Thymus (tissue), 14 donors: ENCODE measurements at places on chromosomes 3 and 15. TPM values are rescaled to one million over a fixed set of nuclear protein-coding genes. Genes with fewer than 3 reads are reported as not detected.

GRCh38 chr15:66739287-66739686 is 37.3 kb downstream of the SMAD6 start:
- no peaks in the 10 kb centered on the region for H3K4me1 ChIP-seq
- H3K36me3 ChIP-seq = no peaks in the 10 kb centered on the region
- no peaks in the 10 kb centered on the region for H3K27me3 ChIP-seq
- no peak for DNase-seq
- no peak overlapping the region for H3K4me3 ChIP-seq

GRCh38 chr15:60744826-60745460 is 266.0 kb upstream of the ICE2 start:
- H3K27me3 ChIP-seq = no peaks in the 10 kb centered on the region
- H3K4me3 ChIP-seq = no peak overlapping the region
- H3K4me1 ChIP-seq = no peaks in the 10 kb centered on the region
- no peak for DNase-seq
- H3K36me3 ChIP-seq = no peaks in the 10 kb centered on the region
- no peak overlapping the region for H3K27ac ChIP-seq

- DNase-seq = no peak
- no peak overlapping the region for H3K4me3 ChIP-seq
- H3K4me1 ChIP-seq = peaks cover 37% of the 10 kb centered on the region
- no peaks in the 10 kb centered on the region for H3K36me3 ChIP-seq
These were observed 26.8 kb upstream of the LIMD1 start for GRCh38 chr3:45567730-45568172.

CFAP20DC gene
- polyA plus RNA-seq = 1.0 TPM

DTWD1 gene
- polyA plus RNA-seq = 30.4 TPM

LRRC49 gene
- polyA plus RNA-seq = 5.7 TPM

GOLGA6A gene
- 0.09 TPM for polyA plus RNA-seq

- no peak overlapping the region for H3K27ac ChIP-seq
- H3K36me3 ChIP-seq = no peaks in the 10 kb centered on the region
- H3K4me1 ChIP-seq = no peaks in the 10 kb centered on the region
These were observed 106.3 kb downstream of the PLD1 start for GRCh38 chr3:171704002-171704401.

- H3K27me3 ChIP-seq = peaks cover 57% of the 10 kb centered on the region
- peak; percentile 61 for DNase-seq
- peaks cover 7% of the 10 kb centered on the region for H3K4me1 ChIP-seq
- H3K4me3 ChIP-seq = peak within 1 kb of the TSS; percentile 75
These were observed at the start of gene FSTL1 for GRCh38 chr3:120450600-120451271. FSTL1 (minus strand) TSS chr3:120450992; CDS start chr3:120450746, 246 bp downstream.

KY gene
- polyA plus RNA-seq = 0.14 TPM

DNA sequence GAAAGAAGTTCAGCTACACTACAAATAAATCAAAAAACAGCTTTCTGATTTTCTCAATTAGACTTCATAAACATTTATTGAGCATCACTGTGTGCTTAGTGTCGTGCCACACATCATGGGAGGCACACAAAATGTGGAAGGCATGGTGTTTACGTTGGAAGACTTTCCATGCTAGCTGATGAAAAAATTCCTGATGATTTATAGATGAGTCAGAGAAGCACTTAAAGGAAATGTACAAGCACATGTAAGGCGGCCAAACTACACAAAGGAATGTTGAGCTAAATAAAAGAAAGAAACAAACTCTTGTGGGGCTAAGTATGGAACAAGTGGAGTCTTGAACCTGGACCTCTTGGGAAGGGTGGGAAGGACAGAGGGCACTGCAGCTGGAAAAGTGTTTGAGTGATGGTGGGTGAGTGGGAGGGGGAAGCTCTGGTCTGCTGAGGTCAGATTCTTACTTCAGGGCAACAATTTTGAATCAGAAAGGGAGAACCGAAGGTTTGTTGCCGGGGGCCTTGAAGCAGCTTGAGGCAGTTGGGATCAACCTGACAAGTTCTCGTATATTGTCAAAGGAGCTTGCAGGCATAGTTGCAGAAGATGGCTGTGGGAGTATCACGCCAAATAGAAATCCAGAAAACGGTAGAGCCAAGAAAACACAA is 66.9 kb downstream of the FOXB1 start:
- H3K27ac ChIP-seq = no peak overlapping the region
- no peaks in the 10 kb centered on the region for H3K4me1 ChIP-seq
- DNase-seq = no peak
- no peak overlapping the region for H3K4me3 ChIP-seq

- no peaks in the 10 kb centered on the region for H3K36me3 ChIP-seq
- H3K4me3 ChIP-seq = no peak overlapping the region
- H3K27ac ChIP-seq = no peak overlapping the region
- no peak for DNase-seq
- no peaks in the 10 kb centered on the region for H3K27me3 ChIP-seq
These were observed 29.3 kb upstream of the MEF2A start for GRCh38 chr15:99536422-99537040.

DLL4 gene
- 5.9 TPM for polyA plus RNA-seq

CHRM5 gene
- polyA plus RNA-seq = 0.16 TPM

- no peak overlapping the region for H3K4me3 ChIP-seq
- DNase-seq = no peak
- no peaks in the 10 kb centered on the region for H3K36me3 ChIP-seq
- H3K27me3 ChIP-seq = no peaks in the 10 kb centered on the region
- no peaks in the 10 kb centered on the region for H3K4me1 ChIP-seq
These were observed 237.2 kb downstream of the MBNL1 start for GRCh38 chr3:152505926-152506325.

SPRED1 gene
- 5.3 TPM for polyA plus RNA-seq

GRCh38 chr3:5972586-5972985 is 785.1 kb downstream of the EDEM1 start:
- H3K27ac ChIP-seq = no peak overlapping the region
- no peaks in the 10 kb centered on the region for H3K27me3 ChIP-seq
- no peaks in the 10 kb centered on the region for H3K4me1 ChIP-seq
- H3K4me3 ChIP-seq = no peak overlapping the region

MYLK gene
- polyA plus RNA-seq = 11.5 TPM

DNA sequence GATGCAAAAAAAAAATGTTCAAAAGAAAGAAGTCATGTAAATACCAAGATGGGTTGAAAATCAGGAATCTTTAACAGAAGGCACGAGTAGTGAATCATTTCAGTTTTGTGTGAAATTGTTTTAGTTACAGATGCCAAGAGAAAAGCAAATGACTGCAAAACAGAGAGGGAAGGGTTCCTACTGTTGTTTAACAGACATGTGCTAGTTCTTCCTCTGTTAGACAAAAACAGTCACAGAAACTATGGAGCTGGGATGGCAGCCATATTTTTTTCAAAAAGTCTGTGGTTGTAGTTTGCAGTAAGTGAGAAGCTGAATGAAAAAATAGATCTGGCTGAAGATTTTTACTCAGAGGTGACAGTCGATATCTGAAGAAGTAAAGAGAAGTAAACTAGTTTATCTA is 511.9 kb downstream of the ZIC1 start:
- no peak overlapping the region for H3K27ac ChIP-seq
- H3K4me1 ChIP-seq = no peaks in the 10 kb centered on the region
- no peak overlapping the region for H3K4me3 ChIP-seq
- no peaks in the 10 kb centered on the region for H3K27me3 ChIP-seq
- no peaks in the 10 kb centered on the region for H3K36me3 ChIP-seq

GRCh38 chr3:108524537-108524936 is 14.1 kb upstream of the MYH15 start:
- H3K27ac ChIP-seq = no peak overlapping the region
- no peaks in the 10 kb centered on the region for H3K36me3 ChIP-seq
- no peaks in the 10 kb centered on the region for H3K4me1 ChIP-seq
- no peaks in the 10 kb centered on the region for H3K27me3 ChIP-seq

- no peak overlapping the region for H3K4me3 ChIP-seq
- no peaks in the 10 kb centered on the region for H3K27me3 ChIP-seq
- DNase-seq = peak; percentile 22
- H3K36me3 ChIP-seq = no peaks in the 10 kb centered on the region
- H3K4me1 ChIP-seq = no peaks in the 10 kb centered on the region
These were observed 311.4 kb downstream of the TBC1D5 start for GRCh38 chr3:17431004-17431403.

- peaks cover 4% of the 10 kb centered on the region for H3K4me1 ChIP-seq
- H3K36me3 ChIP-seq = no peaks in the 10 kb centered on the region
- no peak overlapping the region for H3K27ac ChIP-seq
- H3K27me3 ChIP-seq = no peaks in the 10 kb centered on the region
These were observed 49.7 kb upstream of the USP3 start for GRCh38 chr15:63454503-63455211.

DNA sequence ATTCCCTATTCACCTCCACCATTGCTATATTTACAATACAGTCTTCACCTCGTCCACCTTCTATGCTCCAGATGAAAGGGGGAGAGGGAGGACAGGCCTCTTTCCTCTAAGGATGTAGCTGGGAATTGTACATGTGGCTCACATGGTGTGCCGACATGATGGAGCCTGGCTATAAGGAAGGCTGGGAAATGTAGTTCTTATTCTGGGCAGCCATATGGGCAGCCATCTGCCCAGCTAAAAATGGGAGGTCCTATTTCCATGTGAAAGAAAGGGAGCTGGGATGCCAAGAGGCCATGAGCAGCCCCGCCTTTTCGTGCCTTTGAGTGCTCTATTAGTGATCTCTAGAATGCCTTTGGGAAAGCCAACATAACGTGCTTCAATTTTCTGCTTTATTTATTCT is 27.1 kb upstream of the MGLL start:
- H3K27ac ChIP-seq = no peak overlapping the region
- H3K36me3 ChIP-seq = no peaks in the 10 kb centered on the region
- H3K27me3 ChIP-seq = no peaks in the 10 kb centered on the region
- DNase-seq = no peak
- no peak overlapping the region for H3K4me3 ChIP-seq
- H3K4me1 ChIP-seq = no peaks in the 10 kb centered on the region

GRCh38 chr3:67415511-67415910 is 238.9 kb downstream of the SUCLG2 start:
- H3K36me3 ChIP-seq = no peaks in the 10 kb centered on the region
- H3K4me3 ChIP-seq = no peak overlapping the region
- DNase-seq = no peak
- H3K4me1 ChIP-seq = no peaks in the 10 kb centered on the region
- no peaks in the 10 kb centered on the region for H3K27me3 ChIP-seq

- no peaks in the 10 kb centered on the region for H3K36me3 ChIP-seq
- DNase-seq = no peak
- no peaks in the 10 kb centered on the region for H3K27me3 ChIP-seq
- H3K4me1 ChIP-seq = no peaks in the 10 kb centered on the region
These were observed 25.1 kb downstream of the SNX33 start for GRCh38 chr15:75672646-75673425.

GRCh38 chr3:45187694-45188141 is 38.4 kb downstream of the TMEM158 start:
- H3K4me3 ChIP-seq = no peak overlapping the region
- no peaks in the 10 kb centered on the region for H3K36me3 ChIP-seq
- no peak overlapping the region for H3K27ac ChIP-seq
- no peaks in the 10 kb centered on the region for H3K4me1 ChIP-seq

DNA sequence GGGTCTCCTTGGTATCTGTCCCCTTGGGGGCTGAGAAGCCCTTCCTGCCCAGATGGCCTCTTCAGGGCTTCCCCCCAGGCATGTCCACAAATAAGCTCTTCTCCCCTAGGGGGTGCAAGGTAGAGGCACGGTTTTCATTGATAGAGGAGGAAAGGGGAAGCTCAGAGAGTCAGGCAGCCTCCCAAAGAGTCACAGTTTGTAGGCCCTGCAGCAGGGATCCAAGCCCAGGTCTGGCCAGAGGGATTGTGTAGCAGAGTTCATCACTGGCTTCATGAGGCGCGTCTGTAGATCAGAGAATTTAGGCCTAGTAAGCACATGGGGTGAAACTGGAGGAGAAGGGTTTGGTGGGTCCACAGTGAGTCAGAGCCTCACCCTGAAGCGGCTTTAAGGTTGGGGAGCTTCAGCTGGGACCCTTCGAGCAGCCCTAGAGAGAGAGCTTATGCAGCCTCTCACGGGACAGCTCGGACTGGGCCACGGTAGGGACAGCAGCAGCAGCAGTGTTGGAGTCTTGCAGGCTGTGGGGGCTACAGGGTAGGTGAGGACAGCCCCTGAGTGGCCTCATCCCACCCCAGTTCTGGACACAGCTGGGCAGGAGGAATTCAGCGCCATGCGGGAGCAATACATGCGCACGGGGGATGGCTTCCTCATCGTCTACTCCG is 37.5 kb upstream of the ESYT3 start:
- H3K27me3 ChIP-seq = no peaks in the 10 kb centered on the region
- no peak overlapping the region for H3K27ac ChIP-seq
- no peak for DNase-seq
- H3K4me3 ChIP-seq = no peak overlapping the region

PLA2G4D gene
- polyA plus RNA-seq = 2.7 TPM

- DNase-seq = no peak
- peaks cover 37% of the 10 kb centered on the region for H3K4me1 ChIP-seq
- no peak overlapping the region for H3K27ac ChIP-seq
- H3K36me3 ChIP-seq = no peaks in the 10 kb centered on the region
- no peak overlapping the region for H3K4me3 ChIP-seq
- H3K27me3 ChIP-seq = peaks cover 46% of the 10 kb centered on the region
These were observed 3.0 kb upstream of the RPP25 start for GRCh38 chr15:74959586-74959939.

DNA sequence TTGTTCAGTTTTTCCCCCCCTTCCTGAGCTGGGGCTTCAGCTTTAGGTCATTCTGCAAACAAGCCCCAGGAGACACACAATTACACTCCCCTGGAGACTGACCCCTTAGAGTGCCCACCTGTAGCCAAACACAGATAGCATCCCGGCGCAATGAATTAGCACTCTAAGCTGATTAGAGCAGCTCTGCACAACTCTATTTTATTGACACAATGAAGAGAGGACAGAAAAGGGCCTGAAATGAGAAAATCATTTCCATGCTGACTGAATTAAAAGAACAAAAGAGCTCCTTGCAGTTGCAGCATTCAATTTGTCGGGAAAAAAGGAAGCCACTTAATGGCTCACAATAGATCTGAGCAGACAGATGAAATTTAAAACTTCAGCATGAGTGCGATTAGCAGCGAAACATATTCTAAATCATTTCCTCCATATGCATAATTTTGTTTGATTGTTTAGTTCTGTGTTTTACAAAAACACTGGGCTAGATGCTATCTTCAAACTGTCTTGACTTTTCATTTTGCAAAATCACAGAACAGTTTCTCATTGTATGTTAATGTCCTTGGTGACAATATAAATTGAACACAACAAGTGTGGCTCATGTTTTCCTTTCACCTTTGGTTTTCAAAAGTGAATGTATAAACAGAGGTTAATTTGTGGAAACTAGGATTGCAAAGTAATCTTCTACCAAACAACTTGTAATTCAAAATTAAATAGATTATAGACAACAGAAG is 308.6 kb downstream of the MECOM start:
- H3K27ac ChIP-seq = no peak overlapping the region
- H3K27me3 ChIP-seq = peaks cover 6% of the 10 kb centered on the region
- H3K4me1 ChIP-seq = no peaks in the 10 kb centered on the region
- no peak overlapping the region for H3K4me3 ChIP-seq
- H3K36me3 ChIP-seq = no peaks in the 10 kb centered on the region
- no peak for DNase-seq

- peak; percentile 63 for DNase-seq
- H3K36me3 ChIP-seq = no peaks in the 10 kb centered on the region
- H3K4me3 ChIP-seq = no peak overlapping the region
These were observed 386.3 kb upstream of the NR2F2 start for GRCh38 chr15:95944193-95944592.
